ENCODE measurements at places on chromosomes 16 and 17.
A peak's percentile ranks its signal among the peaks of the same experiment; 100 is the strongest.

DNA sequence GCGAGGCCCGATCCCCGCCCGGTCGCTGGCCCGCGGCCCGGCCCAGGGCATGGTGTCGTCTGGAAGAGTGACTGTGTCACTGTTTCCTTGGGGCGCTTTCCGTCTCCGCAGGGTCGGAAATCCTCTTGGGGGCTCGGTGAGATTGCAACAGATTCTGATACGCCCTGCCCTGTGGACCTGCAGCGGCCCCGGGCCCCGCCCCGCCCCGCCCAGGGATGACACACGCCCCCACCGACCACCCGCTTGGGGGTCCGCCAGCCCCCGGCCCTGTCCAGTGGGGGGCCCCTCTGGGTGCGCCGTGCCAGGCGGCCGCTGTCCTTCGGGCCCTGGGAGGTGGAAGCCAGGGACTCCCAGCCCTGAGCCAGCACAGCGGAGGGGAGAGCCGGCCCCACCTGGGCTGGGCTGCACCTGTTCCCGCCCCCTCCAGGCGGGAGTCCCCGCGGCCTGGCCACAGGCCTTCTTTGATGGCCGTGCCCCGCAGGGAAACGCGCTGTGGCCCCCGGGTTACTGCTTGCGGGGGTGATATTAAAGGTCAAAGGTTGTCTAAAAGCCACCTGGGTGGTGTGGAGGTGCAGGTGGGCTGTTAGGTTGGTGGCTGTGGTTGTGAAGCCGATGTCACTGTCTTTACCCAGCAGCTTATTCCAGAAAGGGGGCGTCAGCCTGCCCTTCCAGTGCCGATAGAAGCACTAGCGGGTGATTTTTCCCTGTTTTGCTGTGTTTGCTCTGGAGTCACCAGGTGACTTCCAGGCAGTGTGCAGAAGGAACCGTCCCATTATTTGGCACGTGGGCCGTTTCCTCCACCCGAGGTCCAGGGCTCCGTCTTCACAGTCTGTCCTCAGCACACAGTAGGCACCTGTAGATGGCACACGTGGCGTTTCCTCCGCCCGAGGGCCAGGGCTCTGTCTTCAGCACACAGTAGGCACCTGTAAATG is 752 bp downstream of the TBC1D24 start:
- no peak for DNase-seq

GRCh38 chr16:90072442-90073105 is 4.6 kb downstream of the PRDM7 start:
- DNase-seq, result no peak

- DNase-seq, result no peak
Measured at GRCh38 chr17:47701608-47702007, 7.6 kb downstream of the TBKBP1 start.

GRCh38 chr16:58449768-58450167 is 50.2 kb upstream of the NDRG4 start:
- DNase-seq, result no peak

- DNase-seq, result no peak
Measured at GRCh38 chr17:42522798-42523278, 13.2 kb upstream of the NAGLU start.

DNA sequence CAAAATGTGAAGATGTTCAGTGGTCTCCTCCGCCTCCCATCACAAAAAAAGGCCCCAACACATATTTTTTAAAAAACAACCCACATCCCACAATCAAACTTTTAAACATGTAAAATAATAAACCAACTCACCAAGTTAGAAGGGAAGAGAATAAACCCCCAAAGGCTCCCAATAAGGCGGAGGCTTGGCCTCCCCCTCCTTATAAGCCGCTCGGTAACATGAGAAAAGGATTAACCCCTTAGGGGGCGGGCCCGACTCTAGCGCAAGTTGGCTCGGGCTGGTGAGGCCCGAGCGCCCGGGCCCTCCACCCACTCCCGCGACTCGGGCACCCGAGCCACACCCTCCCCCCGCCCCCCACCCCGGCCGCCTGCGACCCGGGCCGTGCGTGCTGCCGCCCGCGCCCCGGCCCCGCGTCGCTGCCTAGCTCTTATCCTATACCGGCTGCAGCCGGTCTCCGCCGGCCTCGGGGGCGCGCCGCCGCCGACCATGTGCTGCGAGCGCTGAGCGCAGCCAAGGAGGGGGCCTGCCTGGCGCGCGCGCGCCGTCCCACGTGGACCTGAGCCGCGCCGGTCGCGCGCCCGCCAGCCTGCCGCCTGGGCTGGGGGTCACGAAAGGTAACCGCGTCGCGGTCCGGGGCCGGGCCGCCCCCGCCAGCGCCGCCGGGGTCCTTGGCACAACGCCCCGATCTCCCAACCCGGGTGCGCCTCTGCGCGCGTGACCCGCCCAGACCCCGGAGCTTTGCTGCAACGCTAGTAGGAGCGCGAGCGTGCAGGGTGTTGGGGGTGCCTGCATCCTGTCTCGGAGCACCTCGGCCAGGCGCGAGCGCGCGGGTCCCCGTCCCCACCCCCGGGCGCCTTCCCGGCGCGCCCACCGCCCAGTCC is at the start of the genes ARSG and SLC16A6:
TSS of gene ARSG (plus strand) at position 541 of the 881 bp plus-strand sequence. CDS start 15,999 bp downstream, outside the sequence.
TSS of gene SLC16A6 (minus strand) at position 173 of the 881 bp plus-strand sequence. CDS start 12,807 bp downstream, outside the sequence.
- DNase-seq, result peak; percentile 42

DNA sequence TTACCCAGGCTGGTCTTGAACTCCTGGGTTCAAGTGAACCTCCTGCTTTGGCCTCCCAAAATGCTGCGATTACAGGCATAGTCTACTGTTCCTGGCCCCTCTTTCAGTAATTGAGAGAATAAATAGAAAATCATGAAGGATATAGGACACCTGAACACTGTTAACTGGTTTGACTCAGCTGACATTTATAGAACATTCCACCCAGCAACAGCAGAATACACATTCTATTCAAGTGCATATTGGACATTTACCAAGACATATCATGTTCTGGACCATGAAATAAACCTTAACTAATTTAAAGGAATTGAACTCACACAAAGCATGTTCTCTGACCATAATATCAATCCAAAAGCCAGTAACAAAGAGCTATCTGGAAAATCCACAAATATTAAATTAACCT is 19.8 kb upstream of the BAIAP2 start:
- no peak for DNase-seq

GRCh38 chr16:80580109-80580832 is 39.5 kb downstream of the DYNLRB2 start:
- no peak for DNase-seq

GRCh38 chr17:41973408-41973811 is 6.8 kb downstream of the CNP start:
- no peak for DNase-seq

GRCh38 chr16:10100829-10101228 is 81.4 kb downstream of the GRIN2A start:
- DNase-seq, result no peak

GRCh38 chr16:87968541-87968940 is 17.3 kb downstream of the BANP start:
- no peak for DNase-seq

- DNase-seq, result no peak
Measured at GRCh38 chr17:40417258-40417608, 463 bp downstream of the TOP2A start.

GRCh38 chr16:19502395-19503131 is 19.3 kb downstream of the GDE1 start:
- peak; percentile 63 for DNase-seq

DNA sequence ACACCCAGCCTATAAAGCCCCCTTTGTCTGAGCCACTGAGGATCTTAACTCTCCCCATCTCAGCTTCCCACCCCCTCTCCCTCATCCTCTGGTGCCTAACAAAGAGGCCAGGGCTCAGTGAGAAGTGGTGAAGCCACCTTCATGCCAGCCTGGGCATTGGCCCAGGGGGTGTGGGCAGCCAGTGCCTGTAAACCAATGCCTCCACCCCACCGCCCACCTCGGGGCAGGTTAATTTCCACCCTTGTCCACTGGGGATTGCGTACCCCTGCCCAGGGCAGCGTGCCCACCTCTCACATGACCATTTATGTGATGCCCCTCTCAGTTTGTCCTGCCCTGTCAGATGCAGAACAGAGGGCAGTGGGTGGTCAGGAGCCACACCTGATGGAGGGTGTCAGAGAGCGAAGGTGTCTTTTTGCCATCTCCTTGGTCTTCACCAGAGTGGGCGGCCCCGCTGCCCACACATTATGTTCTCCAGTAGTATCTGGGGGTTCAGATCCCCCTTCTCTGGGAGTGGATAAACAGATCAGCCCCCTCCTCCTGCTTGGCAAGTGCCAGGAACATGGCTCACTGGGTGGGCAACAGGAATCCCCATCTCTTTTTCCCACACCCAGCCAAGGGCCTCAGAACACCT is 10.1 kb upstream of the ARHGAP23 start:
- DNase-seq, result no peak

GRCh38 chr16:10262377-10263132 is 80.3 kb upstream of the GRIN2A start:
- DNase-seq, result no peak

GRCh38 chr16:27449434-27450195 is 47.6 kb downstream of the IL21R start:
- DNase-seq, result peak; percentile 47

- DNase-seq, result no peak
Measured at GRCh38 chr17:50618941-50619340, 15.7 kb upstream of the ABCC3 start.

DNA sequence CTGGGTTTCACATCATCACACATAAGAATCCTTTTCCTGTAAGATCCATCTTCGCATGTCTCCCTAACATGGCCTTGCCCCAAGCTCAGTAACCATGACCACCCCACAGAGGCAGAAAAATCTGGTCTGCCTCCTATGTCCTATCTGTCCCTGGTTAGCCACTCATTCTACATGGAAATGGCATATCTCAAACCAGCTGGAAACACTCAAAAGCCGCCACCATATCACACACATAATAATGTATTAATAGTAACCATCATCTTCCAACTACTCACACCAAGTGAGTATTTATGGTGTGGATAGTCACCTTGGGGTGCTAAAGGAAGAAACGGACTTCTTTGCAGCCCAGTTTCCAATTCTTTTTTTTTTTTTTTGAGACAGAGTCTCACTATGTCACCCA is 11.4 kb downstream of the FAM117A start:
- DNase-seq, result no peak

DNA sequence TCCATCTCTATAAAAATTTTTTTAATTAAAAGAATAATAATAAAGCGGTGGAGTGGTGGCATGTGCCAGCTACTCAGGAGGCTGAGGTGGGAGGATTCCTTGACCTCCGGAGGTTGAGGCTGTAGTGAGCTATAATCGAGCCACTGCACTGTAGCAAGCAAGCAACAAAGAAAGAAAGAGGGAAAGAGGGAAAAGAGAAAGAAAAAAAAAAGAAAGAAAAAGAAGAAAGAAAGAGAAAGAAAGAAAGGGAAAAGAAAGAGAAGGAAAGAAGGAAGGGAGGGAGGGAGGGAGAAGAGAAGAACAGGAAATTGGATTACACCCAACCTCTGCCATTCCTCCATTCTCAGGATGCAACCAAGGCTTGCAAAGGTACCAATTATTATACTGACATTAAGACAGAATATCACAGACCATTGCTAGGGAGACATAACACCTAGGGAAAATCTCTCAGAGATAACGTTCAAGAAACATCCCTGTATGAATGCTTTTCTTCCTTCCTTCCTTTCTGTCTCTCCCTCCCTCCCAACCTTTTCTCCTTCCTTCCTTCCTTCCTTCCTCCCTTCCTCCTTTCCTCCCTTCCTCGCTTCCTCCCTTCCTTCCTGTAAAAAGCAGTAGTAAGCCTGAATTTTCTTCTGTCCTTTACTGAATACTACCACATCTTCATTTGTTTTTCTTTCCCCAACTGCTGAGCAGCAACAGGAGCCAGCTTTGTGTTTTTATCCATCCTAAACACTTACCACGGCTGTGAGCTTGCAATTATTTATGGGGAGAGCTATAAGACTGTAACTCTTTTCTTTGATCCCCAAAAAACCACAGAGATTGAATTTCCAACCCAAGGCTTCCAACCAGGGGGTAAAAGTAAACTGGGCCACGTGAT is 1.8 kb upstream of the LITAF start:
- no peak for DNase-seq

Measured in KBM-7 (cell line).